NCI-H226 (cell line): ENCODE measurements at places on chromosomes 13 and 19.

DNA sequence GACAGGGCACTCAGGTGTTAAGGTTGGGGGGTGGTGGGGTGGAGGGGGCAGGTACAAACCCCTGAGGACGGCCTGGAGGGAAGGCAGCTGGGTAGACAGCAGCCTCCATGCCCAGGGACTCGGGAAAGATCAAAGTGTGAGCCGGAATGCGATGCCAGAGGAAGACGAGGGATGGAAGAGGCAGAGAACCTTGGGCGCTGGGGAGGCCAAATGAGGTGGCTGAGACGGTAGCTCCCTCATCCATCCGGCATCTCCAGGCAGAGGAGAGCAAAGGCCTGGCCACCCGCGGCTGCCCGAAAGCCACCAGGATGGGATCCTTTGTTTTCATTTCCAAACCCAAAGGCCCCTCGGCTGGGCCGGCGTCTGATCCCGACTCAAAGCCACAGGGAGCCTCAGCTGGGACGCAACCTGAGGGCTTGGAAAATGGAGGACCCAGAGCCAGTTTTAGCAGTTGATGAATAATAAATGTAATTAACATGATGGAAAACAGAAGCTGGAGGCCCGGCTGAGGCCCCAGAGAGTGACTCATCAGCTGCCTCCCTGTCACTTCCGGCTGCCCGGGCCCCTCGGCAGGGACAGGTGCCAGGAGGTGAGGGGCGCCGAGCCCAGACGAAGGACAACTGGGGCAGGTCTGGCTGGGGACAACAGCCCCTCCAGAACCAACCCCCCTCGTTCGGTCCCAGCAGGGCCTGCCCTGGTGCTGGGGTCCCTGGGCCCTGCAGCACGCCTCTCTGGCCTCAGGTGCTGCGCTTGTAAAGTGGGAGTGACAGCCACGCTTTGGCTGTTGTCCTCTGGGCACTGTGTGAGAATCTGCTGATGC, 61.6 kb downstream of the CEBPG start:
- no peak for DNase-seq

- DNase-seq, result no peak
These were observed 235.6 kb upstream of the CSNK1A1L start for GRCh38 chr13:37340901-37341670.

DNA sequence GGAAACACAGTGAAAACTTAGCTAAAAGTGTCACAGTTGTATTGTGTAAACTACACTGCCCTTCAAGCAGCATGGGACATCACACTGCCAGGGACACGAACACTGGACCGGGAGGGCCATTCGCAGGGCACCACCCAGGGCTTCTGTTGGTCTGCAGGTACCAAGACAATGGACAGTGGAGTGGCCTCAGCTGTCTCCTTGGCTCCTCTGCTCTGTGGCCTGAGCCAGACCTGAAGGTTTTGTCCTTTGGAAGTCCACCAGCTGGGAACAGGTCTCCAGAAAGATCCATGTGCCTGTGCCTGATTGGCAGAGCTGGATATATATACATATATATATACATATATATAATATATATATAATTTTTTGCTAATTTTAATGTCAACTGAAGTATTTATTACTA, 149.8 kb downstream of the ZNF536 start:
- DNase-seq, result no peak

DNA sequence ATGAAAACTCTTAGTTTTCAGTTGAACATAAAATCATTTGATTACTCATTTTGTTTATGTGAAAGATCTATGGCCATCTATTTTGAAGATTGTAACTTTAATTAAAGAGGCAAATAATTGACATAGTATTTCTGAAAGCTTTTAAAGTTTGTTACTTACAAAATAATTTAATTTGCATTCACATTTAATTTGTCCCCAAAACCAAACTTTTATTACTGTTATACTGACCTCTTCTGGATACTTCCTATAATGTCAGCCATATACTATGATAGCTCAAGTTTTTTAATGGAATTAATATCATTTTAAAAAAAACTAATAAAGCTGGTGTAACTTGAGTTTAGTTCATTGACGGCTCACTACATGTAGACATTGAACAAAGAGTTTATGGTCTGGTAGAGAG, 4.9 kb upstream of the SGCG start:
- no peak for DNase-seq

DNA sequence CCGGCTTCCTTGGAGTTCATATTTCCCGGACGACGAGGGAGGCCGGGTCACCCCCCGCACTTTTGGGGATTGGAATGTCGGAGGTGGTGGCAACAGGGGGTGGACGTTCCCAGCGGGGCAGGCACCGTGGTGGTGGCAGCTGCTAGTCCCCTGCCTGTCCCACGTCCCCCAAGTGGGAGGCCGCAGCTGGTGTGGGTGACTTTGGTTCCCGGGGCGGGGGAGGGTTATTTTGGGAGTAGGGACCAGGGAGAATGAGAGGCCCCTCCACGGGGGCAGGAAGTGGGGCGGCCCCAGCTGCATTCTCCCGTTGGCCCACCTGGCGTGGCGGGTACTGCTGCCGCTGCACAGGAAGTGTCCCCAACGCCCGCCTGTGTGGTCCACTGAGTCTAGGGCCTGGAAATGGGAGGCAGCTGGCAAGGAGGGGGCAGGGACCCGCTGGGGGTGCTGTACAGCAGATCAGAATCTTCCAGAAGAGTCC, 11.1 kb upstream of the PLIN3 start:
- DNase-seq, result no peak

DNA sequence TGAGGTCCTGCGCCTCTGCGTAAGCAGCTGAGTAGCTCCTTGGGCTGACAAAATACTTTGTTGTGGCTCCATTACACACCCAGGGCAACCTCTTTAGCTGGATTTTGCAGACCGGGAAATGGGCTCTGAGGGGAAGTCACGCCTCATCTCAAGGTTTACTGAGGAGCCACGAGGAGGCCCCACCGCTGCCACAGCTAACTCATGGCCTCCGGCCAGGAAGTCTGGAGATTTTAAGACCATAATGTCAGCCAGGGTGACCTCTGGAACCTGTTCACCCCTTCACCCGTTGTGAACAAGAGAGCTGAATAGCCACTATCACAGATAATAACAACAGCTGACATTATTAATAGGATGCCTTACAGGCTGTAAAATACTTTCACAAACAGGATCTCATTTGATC, 351.3 kb upstream of the TMTC4 start:
- no peak for DNase-seq

- no peak for DNase-seq
These were observed 7.6 kb downstream of the IL27RA start for GRCh38 chr19:14039181-14039580.

DNA sequence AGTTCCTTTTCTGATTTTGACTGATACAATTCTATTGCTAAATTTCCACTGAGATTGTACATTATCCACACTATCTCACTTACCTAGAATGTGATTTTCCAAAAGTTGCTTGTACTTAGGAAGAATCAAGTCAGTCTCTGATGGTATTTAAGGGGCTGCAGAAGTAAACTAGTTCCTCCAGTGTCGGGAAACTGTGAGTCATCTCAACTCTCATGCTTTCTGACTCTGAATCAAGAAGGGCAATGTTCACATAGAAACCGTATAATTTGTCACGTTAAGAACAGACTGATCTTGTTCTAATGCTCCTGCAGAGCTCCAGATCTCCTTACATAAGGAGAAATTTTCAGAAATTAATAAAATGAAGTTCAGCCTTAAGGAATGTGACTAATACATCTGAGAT, 369.3 kb downstream of the KLF5 start:
- DNase-seq, result peak; percentile 16
